ENCODE measurements at places on chromosomes 7 and 10.
A peak's percentile ranks its signal among the peaks of the same experiment; 100 is the strongest.

- DNase-seq = no peak
Observed at GRCh38 chr7:30281791-30282190, 2.6 kb upstream of the ZNRF2 start.

- no peak for DNase-seq
Observed at GRCh38 chr7:80463272-80463920, 48.5 kb downstream of the GNAT3 start.

DNA sequence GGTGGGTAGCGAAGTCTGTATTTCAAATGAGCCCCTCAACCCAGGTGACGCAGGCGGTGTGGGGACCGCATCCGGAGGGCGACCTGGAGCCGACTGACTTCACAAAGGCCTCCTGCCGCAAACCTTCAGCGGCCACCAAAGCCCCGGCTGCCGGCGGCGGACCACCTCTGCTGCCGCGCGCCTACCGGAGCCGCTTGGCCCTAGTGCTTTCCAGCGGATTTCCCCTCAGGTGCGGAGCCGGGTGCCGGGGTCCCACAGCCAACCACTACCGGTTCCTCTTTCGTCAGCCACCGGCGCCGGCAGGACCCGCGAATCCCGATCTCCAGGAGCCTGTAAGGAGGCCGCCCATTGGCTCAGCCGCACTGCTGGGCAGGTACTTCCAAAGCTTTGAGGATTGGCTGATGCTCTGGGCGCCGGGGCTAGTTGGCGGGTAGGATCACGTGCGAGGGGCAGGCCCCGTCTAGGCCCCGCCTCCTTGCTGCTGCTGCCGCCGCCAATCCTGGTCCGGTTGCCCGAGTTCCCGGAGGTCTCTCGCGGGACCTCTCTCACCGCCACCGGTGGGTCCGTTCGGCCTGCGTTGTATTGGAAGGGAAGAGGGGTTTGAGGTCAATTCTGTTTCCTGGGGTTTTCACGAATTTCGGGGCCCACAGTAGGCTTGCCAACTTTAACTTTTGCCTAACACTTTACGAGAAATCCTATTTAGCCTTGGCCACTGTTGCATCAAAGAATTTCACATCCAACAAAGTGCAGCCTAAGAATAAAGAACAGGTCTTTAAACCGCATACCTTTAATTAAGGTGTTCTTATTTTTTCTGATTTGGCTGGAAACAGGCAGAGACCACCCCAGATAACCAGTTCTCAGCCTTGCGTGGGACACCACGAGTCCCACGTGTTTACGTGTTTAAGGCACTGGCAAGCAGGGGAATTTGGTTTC is at the start of gene GSTO2:
GSTO2 (plus strand) TSS at position 472 of the 933 bp plus-strand sequence. CDS start 5,732 bp downstream, outside the sequence.
- DNase-seq = peak; percentile 94

- no peak for DNase-seq
Observed at GRCh38 chr10:72274213-72274729, 547 bp downstream of the DDIT4 start.

GRCh38 chr7:75835688-75836285 is 22.2 kb upstream of the CCL24 start:
- DNase-seq = no peak

- DNase-seq = no peak
Observed at GRCh38 chr7:76352193-76352592, 6.6 kb downstream of the YWHAG start.

DNA sequence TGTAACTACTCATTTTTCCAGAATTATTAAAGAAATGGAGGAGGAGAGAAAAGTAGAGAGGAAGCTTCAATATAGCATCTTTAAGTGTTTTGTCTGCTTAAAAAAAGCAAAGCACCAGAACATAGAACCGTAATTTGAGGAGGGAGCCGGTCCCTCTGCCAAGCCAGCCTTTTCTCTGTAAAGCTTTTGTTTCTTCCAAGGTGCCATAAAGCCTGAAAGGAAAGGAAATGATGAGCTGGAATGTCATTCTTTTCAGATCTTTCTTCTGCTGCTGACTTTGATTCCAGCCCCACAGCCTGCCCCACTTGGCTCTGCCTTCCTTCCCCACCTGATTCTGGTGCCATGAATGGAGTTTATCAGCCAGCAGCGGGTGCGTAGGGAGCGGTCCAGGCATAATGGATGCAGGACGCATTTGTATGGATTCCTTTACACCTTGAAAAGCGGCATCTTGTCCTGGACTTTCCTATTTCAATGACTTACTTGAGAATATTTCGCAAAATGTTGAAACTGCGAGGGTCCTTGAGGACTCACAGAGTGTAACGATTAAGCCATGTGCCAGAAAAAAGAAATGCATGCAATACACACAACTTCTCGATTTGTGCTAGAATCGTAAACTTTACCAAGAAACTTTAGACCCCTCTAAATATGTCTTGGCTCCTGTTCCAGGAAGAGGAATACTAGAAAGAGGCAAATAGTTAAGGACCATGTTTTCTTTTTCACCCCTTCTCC is 569.5 kb upstream of the MGMT start:
- no peak for DNase-seq

DNA sequence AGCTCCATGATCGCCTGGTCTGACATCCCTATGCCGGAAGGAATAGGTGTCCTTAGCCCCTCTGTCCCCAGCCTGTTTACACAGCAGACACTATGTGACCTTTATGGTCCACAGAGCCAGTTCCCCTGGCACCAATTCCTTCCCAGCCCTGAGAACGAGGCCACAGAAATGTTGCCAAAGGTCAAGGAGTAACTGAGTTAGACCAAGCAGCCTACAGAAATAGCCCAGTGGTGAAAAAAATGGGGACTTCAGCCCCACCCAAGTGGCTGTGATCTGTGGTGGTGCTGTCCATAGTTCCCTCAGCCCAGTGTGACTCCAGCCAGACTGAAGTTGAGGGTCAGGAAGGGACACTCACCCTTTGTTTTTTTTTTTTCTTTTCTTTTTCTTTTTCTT is 2.5 kb downstream of the PGAM2 start:
- no peak for DNase-seq

Measured in AG08395 (cell line).